ENCODE measurements at places on chromosomes 16 and 17. TPM values are rescaled to one million over a fixed set of nuclear protein-coding genes. Genes with fewer than 3 reads are reported as not detected.

Gene MMP15
- 5.5 TPM for total RNA-seq

Gene C16orf87
- total RNA-seq: 12.7 TPM

Gene ZMYND15
- total RNA-seq: 0.27 TPM

Gene RILP
- total RNA-seq: 13.8 TPM

Gene MYL11
- not detected for total RNA-seq

Gene TPSG1
- not detected for total RNA-seq

Gene CDRT15
- total RNA-seq: not detected

Gene PIRT
- total RNA-seq: not detected

Gene MAF
- 6.0 TPM for total RNA-seq

Gene CTRB2
- total RNA-seq: 0.26 TPM

Gene TEX14
- 1.2 TPM for total RNA-seq

Data from A375 (cell line).